ENCODE measurements at places on chromosomes 1 and 21. TPM values are rescaled to one million over a fixed set of nuclear protein-coding genes. Genes with fewer than 3 reads are reported as not detected.

Gene MYBPH
- total RNA-seq, result not detected

Gene FCN3
- not detected for total RNA-seq

Gene LPAR3
- not detected for total RNA-seq

Gene HEYL
- total RNA-seq, result not detected

Gene CNKSR1
- not detected for total RNA-seq

Gene PPM1J
- 0.81 TPM for total RNA-seq

Measured in pulmonary artery endothelial cell (primary cell).